ENCODE measurements at places on chromosomes 5 and 9.
A peak's percentile ranks its signal among the peaks of the same experiment; 100 is the strongest.

- DNase-seq = no peak
Measured at GRCh38 chr9:130110166-130110565, 56.5 kb downstream of the GPR107 start.

GRCh38 chr5:65647941-65648340 is 23.1 kb downstream of the SHLD3 start:
- DNase-seq = no peak

GRCh38 chr9:131880833-131881583 is 141.1 kb upstream of the RAPGEF1 start:
- no peak for DNase-seq

DNA sequence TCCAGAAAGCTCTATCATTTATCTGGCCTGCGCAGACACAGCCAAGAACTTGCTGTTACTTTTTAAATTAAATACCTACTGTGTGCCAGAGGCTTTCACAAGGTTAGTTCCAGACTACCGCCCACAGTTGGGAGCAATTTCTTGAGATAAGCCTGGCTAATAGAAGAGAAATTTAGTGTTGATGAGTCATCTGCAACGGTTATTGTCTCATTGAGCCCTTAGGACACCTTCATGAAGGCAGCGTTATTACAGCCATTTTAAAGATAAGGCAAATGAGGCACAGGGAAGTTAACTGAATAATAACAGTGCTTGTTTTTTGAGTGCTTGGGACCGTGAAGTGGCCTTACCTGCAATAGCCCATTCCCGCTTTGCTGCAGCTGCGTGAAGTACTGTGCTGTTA is 292.9 kb upstream of the MSX2 start:
- DNase-seq = no peak

- peak; percentile 47 for DNase-seq
Measured at GRCh38 chr9:86202338-86202882, 57.0 kb downstream of the C9orf153 start.

- no peak for DNase-seq
Measured at GRCh38 chr5:67976891-67977601, 238.5 kb upstream of the PIK3R1 start.

DNA sequence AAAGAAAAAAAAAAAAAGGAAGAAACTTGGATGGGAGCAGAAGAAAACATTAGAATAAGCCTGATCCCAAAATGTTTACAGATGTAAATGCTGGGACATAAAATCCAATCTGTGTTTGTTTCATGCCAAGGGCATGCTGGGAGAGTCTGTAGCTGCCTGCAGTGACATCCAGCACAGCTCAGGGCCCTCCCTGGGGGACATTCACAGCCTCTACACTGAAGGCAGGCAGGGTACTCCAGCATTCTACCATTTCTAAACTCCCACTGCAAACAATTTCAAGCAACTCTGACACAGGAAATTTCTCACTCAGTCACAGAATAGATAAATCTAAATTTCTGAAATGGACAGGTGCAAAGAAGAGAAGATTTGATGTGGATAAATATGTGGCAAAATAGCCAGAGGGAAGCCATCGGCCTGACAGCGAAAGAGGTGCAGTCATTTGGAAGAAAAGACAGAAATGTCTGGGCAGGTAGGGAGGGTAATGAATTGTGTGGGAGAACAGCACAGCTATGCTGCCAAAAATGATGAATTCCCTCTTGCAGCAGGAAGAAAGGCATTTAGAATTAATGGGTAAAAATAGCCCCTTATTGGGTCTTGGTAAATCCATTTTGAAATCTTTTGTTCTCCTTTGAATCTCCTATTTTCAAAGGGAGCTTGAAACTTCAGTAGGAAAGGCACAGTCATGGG is 199.4 kb downstream of the MED10 start:
- no peak for DNase-seq

GRCh38 chr9:113909421-113909820 is 33.3 kb downstream of the ZNF618 start:
- no peak for DNase-seq

DNA sequence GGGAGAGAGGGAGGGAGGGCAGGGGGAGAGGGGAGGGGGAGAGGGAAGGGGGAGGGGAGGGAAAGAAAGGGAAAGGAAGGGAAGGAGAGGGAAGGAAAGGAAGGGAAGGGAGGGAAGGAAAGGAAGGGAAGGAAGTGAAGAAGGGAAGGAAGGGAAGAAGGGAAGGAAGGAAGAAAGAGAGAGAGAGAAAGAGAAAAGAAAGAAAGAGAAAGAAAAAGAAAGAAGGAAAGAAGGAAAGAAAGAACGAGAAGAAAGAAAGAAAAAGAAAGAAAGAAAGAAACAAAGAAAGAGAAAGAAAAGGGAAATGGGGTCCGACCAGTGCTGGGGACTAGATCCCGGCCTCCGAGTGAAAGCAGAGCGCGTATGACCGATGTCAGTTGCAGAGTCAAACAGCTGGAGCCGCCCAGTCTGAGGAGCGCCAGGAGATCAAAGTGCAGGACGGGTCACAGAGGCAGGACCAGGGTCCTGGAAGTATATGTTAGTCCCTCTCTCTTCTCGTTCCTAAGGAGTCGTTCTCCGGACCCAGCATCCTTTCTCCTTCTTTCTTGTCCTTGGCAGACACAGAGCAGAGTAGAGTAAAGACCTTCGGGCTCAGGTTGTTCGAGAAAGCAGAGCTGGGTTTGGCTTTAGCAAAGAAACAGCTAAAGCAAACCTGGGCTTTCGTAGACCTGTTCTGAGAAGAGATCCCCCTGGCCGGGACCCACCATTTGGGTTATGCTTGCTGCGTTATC is 305.4 kb upstream of the MSX2 start:
- no peak for DNase-seq

DNA sequence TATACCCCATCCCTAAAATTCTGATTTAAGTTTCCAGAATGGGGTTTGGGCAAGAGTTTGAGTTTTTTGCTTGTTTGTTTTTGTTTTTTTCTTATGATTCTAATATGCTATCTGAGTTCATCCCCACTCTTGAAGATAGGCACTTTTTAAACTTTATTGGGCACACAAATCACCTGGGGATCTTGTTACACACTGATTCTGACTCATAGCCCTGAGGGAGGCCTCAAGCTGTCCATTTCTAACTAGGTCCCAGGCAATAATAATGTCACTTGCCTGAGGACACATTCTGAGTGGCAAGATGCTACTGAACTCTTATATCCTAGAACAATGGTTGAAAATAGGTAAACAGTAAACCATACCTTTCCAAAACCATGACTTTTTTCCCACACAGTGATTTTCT is 22.8 kb upstream of the ABLIM3 start:
- no peak for DNase-seq

DNA sequence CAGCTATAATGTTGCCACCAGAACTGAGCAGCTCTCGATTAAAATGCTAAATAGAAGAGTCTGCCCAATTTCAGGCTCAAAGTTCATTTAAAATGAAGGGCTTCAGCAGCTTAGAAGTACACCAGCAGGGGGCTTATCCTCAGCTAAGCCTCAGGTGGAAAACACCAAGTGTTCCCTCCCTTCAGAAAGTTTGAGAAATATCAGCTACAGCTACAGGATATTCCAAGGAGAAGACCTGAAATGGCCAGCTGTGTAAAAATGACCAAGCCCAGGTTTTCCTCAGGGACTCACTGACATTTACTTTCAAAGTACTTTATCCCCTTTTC is 395.4 kb downstream of the DTWD2 start:
- DNase-seq = no peak

- no peak for DNase-seq
Measured at GRCh38 chr9:83154087-83154736, 91.3 kb upstream of the RASEF start.

- no peak for DNase-seq
Measured at GRCh38 chr9:6426117-6426516, 13.1 kb downstream of the UHRF2 start.

DNA sequence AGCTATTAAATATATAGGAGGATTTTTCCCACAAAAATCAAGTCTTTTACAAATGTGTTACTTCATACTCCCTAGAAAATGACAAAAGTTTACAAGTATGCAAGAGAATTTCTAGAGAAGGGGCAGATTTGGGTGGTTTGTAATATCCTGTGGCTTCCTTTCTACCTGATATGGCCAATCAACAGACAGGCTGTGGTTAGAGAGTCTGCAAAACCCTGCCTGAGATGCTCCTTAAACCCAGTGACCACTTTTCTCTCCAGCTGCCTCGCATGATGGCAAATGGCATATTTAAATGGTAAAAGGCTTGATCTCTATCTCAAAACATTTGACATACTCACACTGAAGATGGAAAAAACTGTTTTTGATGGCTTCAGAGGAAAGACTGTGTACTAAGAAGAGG is 550.1 kb upstream of the ZNF462 start:
- no peak for DNase-seq

GRCh38 chr5:83919071-83920041 is 198.7 kb upstream of the HAPLN1 start:
- no peak for DNase-seq

DNA sequence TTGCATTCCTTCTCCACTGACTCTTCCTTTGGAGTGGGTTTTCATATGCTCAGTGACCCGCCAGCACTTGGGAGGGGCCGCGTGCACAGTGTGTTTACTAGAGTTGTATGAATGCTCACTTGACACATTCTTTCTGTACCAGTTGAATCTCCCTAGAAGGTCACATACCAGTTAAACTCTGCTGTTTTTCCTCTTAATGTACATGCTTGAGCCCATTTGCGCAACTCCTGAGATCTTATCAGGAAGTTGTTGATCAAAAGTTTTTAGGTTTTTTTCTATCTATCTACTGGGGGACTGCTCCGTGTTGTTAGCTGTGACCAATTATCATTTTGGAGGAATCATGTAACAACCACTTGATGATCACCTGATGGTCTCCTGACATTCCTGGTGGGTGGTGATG is 392.7 kb downstream of the CDH9 start:
- DNase-seq = no peak

GRCh38 chr9:71744754-71745521 is 23.4 kb downstream of the CEMIP2 start:
- no peak for DNase-seq

- DNase-seq = peak; percentile 26
Measured at GRCh38 chr9:38092200-38092524, 23.1 kb upstream of the SHB start.

DNA sequence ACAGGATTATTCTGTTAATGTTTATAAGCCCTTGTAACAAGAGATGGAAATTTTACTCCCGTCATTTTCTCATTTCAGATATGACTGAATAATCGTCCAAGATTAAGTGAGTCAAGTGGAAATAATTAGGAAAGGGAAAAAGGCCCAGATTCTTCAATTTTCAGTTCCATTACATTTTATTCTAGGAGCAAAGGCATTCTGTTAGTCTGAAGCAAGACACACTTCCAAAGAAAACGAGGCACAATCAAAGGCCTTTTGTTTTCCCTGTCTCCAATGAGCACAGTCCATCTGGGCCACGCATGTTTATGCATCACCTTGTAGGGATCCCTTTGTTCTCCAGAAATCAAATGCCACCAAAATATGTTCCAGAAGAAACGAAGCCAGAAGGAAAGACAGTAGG is 382.9 kb upstream of the RFX3 start:
- no peak for DNase-seq

DNA sequence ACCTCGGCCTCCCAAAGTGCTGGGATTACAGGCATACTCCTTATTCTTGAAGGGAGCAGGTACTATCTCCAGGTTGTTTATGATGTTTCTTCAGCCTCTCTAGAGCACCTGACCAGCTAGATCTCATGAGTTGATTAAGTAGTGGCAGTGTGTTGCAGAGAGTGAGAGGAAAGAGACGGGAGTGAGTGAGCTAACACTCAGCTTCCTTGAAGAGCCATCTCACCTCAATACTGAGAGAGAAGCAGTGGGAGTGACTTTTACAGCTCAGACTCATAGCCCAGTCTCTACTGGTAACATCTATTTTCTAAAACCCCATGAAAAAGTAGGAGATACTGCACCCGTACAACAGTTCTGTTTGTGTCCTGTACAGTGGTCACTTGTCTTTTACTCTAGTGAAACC is 43.9 kb upstream of the RUSC2 start:
- no peak for DNase-seq

- DNase-seq = no peak
Measured at GRCh38 chr9:36346569-36346968, 53.5 kb downstream of the RNF38 start.

- DNase-seq = no peak
Measured at GRCh38 chr5:40653221-40654022, 26.3 kb upstream of the PTGER4 start.

DNA sequence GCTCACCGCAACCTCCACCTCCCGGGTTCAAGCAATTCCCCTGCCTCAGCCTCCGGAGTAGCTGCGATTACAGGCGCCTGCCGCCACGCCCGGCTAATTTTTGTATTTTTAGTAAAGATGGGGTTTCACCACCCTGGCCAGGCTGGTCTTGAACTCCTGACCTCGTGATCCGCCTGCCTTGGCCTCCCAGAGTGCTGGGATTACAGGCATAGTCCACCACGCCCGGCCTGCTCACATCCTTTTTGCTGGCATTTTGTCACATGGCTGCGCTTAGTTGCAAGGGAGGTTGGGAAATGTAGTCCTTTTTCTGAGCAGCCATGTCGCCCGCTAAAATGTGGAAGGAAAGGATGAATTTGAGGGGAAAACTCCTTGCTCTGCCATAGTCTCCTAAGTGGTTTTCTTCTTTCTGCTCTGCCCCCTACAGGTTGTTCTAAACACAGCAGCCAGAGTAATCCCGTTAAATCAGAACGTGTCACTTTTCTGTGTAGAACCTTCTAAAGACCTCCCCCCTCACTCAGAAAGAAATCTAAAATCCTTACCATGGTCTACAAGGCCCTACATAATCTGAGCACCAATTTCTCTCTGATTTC is 57.8 kb upstream of the HSPA9 start:
- no peak for DNase-seq

DNA sequence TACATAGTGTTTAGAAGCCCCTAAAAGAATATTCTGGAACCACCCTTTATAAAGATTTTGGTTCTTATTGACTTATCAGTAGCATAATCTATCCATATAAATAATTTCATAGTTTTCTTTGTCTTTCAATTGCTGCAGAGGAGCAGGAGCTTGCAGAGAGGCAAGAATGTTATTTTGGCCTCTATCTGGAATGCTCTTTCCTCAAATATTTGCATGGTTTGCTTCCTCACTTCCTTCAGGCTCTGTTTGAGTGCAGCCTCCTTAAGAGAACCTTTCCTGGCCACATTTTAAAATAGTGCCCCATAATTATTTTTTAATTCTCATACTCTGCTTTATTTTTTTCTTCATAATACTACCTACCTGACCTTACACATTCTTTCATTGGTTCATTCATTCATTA is 1.5 kb downstream of the C5 start:
- DNase-seq = no peak

DNA sequence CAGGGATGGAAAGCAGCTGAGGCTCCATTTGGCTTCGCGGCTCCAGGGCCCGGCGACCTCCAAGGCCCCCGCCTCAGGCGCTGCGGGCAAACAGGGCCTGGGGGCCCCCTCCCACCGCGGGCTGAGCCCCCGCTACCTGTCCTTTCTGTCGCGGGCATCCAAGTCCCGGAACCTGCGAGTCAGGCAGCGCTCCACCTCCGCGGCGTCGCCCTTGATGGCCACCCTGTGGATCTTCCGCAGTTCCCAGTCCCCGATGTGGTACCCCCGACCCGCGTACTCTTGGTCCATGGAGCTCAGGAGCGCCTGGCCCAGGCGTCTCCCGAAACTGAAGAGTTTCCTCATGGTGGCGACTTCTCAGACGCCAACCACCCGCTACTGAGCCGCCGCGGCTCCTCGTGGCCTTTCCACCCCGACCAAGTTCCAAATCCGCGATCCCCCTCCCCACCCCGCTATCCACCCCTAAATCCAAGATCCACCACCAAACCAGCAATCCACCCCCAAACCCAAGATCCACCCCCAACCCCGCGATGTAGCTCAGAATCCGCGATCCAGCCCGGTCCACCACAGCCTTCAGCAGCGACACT is 86.5 kb upstream of the CCDC180 start:
- no peak for DNase-seq

All from NCI-H2029 treated with DMSO at 0.1 percent for 48 hours (cell line).